Esophagus mucosa (tissue), 1 donor: ENCODE measurements at places on chromosomes 4 and X. TPM values are rescaled to one million over a fixed set of nuclear protein-coding genes. Genes with fewer than 3 reads are reported as not detected.
A peak's percentile ranks its signal among the peaks of the same experiment; 100 is the strongest.

Gene TRIM60
- total RNA-seq, result not detected

Gene REELD1
- not detected for total RNA-seq

Gene TKTL1
- total RNA-seq, result not detected

Gene CT45A2
- not detected for total RNA-seq

Gene NAT8L
- 0.04 TPM for total RNA-seq

Gene LPAR4
- not detected for total RNA-seq

Gene WNK3
- total RNA-seq, result 0.40 TPM

Gene PDZD11
- 44.7 TPM for total RNA-seq

Gene PACRGL
- total RNA-seq, result 14.8 TPM

Gene UCHL1
- 2.1 TPM for total RNA-seq

Gene XAGE3
- total RNA-seq, result not detected

Gene WDR17
- 0.48 TPM for total RNA-seq

Gene PPEF1
- not detected for total RNA-seq

Gene CSAG1
- total RNA-seq, result not detected

GRCh38 chrX:3320471-3321046 lies 25.9 kb downstream of the MXRA5 start:
- no peak for ATAC-seq

DNA sequence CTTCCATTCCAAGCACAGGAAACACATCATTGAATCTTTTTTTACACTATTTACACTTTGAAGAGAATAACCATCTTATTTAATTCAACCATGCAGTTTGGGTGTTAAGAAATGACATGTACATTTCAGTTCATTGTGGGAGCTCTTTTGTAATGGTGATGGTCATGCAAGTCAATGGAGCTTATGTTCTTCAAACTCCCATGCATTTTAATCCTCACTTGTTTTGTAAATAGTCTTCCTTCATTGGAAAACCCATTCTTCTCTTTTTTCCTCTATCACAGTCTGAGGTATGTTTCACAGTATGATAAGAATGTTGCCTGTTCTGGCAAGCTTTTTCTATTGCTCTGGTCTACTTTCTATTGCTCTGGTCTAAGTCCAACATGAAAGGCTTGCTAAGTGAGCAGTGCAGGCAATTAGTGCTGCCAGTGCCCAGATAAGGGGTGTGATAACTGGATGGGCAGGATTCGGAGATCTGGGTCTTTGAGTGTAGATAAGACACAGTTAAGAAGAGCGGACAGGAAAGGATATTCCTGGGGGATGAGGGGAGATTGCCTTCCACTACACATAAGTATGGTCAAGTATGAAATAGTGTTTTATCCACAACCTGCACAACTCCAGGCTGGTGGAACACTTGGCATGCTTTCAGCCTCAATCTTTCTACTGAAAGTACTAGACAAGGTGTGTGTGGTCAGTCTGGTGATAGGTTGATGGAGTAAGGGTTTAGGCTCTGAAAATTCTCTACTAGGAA lies 17.1 kb downstream of the AFP start:
- ATAC-seq, result no peak

- ATAC-seq, result no peak
Observed at GRCh38 chr4:89303177-89303576, 4.4 kb downstream of the GPRIN3 start.

DNA sequence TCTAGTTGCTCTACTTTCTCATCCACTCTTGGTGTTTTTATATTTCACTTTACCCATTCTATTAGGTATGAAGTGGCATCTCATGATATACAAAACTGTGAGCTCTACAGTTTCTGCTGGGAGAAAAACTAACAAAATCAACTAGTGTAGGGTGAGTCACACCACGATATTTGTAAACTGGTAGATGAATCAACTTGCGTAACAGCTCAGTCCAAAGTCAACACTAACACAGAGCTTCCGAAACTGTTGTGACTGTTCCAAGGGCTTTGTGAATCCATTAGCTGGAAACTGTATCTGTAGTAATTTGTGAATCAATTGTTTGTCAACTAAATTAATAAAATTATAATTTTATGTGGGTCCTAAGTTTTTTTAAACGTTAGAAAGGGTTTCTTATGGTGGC lies 119.8 kb upstream of the TSPAN5 start:
- peak; percentile 87 for ATAC-seq

DNA sequence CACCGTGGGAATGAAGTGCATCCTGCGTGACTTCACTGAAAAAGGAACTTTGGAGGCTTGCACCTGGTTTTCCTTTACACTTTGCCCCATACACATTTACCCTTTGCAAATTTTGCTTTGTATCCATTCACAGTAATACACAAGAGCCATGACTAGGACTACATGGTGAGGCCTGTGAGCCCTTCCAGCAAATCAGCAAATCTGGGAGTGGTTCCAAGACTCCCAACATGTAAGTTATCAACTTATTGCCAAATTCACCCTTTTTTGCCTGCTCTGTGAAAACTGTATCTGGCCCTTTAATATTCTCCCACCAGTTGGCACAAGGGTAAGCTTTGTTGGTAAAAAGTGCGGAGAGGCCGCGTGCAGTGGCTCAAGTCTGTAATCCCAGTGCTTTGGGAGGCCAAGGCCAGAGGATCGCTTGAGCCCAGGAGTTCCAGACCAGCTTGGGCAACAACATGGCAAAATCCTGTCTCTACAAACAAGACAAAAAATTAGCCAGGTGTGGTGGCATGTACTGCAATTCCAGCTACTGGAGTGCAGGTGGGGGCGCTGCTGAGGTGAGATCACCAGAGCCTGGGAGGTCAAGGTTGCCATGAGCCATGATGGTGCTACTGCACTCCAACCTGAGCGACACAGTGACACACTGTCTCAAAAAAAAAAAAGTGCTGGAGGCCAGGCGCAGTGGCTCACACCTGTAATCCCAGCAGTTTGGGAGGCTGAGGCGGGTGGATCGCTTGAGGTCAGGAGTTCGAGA lies 5.0 kb downstream of the PRMT9 start:
- ATAC-seq, result no peak

- ATAC-seq, result no peak
Observed at GRCh38 chrX:145041486-145041885, 205.8 kb upstream of the SPANXN1 start.

- no peak for ATAC-seq
Observed at GRCh38 chrX:46864606-46865005, 27.8 kb downstream of the RP2 start.

- ATAC-seq, result no peak
Observed at GRCh38 chrX:140050906-140051305, 85.6 kb upstream of the CXorf66 start.

GRCh38 chr4:147944249-147944648 lies 212.4 kb downstream of the ARHGAP10 start:
- no peak for ATAC-seq

DNA sequence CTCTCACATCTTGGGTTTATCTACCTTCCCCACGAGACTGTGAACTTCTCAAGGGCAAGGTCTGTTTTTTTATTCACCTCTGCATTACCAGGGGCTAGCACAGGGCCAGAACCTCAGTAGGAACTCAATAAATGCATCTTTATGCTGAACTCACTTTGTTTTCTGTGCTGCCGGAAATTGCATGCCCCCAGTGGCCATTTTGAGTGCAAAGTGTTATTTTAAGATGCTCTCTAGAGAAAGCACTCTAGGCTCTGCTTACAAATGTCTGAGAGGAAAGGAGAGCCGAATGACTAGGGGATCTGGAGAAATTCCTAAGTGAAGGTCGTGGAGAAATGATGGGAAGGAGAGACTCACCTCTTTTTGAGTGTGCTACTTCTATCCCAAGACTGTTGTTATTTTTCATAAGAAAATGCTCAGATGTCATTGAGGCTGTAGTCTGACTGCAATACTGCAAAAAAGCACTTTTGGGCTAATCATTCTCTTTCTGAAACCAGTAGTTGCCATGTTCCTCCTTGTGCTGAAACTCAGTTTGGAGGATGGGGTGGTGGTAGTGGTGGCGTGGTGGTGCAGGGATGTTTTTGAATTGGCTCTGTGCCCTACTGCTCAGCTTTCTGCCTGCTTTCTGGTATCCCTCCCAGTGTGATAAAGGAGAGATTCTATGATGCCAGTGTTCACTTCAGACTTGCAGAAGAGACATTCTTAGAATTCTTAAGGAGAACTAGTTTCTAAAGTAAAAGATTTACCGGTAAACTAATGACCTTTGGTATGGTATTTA lies 41.3 kb downstream of the DOCK11 start:
- ATAC-seq, result no peak

- no peak for ATAC-seq
Observed at GRCh38 chr4:139054791-139055505, 39.4 kb downstream of the NOCT start.

DNA sequence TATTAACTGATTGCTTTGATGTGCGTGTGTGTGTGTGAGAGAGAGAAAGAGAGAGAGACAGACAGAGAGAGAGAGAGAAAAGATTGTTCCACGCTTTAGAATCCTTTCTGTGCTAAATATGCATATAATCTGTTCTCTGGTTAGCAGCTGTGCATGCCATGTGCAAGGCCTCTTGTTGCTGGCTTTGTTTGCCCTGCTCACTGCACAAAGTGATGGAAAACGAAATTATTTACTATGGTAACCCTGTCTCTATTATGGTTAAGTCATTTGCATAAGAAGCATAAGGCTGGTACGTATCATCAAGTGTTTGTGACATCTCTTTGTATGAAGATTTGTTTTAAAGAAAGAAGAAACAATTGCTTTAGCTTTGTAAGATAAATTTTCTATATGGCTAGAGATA lies 190.2 kb upstream of the POF1B start:
- ATAC-seq, result no peak

- no peak for ATAC-seq
Observed at GRCh38 chr4:181566490-181566889, 676.7 kb upstream of the TENM3 start.

DNA sequence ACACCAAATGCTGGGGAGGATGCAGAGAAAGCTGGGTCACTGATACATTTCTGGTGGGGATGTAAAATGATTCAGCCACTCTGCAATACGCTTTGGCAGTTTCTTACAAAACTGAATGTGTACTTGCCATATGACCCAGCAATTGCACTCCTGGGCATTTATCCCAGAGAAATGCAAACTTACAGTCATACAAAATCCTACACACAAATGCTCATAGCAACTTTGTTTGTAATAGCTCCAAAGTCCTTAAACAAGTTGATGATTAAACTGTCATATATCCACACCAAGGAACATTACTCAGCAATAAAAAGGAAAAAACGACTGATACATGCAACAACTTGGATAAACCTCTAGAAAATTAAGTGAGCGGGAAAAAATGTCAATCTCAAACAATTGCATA lies 12.3 kb downstream of the MID1 start:
- ATAC-seq, result peak; percentile 52

GRCh38 chr4:27779827-27780226 lies 919.2 kb downstream of the STIM2 start:
- no peak for ATAC-seq

DNA sequence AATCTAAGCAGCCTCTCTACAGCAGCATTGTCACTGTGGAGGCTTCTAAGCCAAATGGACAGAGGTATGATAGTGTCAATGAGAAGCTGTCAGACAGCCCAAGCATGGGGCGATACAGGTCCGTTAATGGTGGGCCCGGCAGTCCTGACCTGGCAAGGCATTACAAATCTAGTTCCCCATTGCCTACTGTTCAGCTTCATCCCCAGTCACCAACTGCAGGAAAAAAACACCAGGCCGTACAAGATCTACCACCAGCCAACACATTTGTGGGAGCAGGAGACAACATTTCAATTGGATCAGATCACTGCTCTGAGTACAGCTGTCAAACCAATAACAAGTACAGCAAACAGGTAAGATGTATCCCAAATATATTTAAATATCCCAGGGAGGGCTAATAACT lies 4.1 kb downstream of the PCDH7 start:
- ATAC-seq, result no peak

- peak; percentile 22 for ATAC-seq
Observed at GRCh38 chrX:1403228-1403627, 11.3 kb upstream of the SLC25A6 start.

- ATAC-seq, result no peak
Observed at GRCh38 chrX:124619710-124620109, 273.3 kb downstream of the SH2D1A start.

GRCh38 chr4:26866781-26867180 lies 6.1 kb downstream of the STIM2 start:
- no peak for ATAC-seq

GRCh38 chr4:172042714-172043114 lies 229.5 kb downstream of the GALNTL6 start:
- no peak for ATAC-seq

DNA sequence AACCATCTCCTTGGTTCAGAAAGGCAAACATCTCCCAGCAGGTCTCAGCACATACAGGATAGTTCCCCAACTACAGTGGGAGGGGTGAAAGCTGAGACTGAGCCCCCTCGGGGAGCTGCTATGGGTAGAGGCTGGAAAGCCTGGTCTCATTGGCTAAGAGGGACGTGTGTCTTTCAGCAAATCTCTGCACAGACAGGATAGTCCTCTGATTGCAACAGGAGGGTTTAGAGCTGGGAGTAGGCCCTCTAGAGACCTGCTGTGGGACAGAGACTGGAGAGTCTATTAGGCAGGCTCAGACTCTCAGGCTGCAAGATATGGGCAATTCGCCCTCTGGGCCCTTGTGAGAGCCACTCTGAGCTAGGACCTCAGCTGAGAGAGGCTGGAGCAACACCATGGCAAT lies 271.6 kb upstream of the GALNT7 start:
- ATAC-seq, result no peak

DNA sequence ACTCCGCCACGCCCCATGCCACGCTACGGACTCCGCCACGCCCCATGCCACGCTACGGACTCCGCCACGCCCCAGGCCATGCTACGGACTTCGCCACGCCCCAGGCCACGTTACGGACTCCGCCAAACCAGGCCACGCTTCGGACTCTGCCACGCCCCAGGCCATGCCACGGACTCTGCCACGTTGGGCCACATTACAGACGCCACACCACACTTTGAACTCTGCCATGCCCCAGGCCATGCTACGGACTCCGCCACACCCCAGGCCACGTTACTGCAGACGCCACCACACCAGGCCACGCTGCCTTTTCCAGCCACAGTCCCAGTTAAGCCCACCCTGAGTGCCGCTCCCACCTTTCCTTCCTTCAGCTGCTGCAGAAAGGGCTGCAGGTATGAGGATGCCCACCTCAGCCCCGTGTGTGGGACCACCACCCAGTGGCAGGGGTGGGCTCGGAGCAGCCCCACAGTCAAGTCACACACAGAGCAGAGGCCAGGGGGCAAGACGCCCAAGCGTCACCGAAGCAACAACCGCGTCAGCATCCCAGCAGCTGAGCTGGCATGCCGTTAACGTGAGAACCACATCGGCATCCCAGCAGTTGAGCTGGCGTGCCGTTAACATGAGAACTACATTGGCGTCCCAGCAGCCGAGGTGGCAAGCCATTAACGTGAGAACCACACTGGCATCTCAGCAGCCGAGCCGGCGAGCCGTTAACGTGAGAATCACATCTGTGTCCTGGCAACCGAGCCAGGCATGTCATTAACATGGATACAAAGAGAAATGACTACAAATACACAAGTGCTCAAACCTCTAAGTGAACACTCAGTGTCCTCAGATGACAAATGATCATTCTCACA lies 26.4 kb downstream of the GAK start:
- no peak for ATAC-seq

DNA sequence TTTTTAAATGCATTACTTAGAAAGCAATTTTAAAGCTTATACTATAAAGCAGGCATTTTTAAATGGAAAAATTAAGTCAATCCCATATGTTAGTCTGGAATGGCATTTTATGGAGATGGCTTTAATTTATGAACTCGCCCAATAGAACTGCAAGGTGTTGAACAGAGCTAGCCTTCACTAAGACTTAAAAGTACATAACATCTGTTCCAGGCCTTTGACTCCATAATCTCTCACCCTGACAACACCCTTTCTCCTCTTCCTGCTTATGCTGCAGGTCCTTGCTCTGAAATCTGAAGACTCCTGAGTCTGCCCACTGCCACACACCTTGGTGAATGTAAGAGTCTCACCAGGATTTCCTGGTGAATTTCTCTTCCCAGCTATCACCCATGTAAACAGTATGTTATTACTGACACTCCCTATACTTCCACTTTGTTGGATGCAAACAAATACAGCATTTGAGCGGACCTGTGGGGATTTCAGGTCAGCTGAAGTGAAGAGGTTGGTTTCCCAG lies 17.7 kb upstream of the SLC39A8 start:
- no peak for ATAC-seq
